ENCODE measurements at places on chromosomes 7 and 10.
A peak's percentile ranks its signal among the peaks of the same experiment; 100 is the strongest.

GRCh38 chr10:124171561-124171960 lies 78.2 kb upstream of the CHST15 start:
- DNase-seq: no peak

DNA sequence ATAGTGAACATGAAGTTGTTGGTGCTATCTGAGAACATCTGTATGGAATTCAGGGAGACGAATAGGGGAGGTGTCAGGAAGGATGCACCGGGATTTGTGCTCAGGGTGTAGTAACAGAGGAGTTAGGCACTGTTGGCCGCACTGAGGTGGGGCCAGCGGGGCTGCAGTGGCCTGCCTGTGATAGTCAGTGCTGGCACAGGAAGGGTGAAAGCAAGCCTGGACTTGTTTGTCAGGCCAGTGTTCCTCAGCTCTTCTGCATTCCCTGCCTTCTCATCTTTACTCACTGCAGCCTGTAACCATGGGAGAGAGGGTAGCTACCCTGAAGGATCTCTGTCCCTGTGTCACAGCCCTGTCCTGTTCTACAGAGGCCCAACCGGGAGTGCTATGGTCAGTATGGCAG lies 81.3 kb downstream of the SH2D4B start:
- DNase-seq: no peak

GRCh38 chr7:29893351-29893965 lies 87.2 kb downstream of the WIPF3 start:
- no peak for DNase-seq

- DNase-seq: peak; percentile 14
Observed at GRCh38 chr7:101941481-101942383, 124.3 kb downstream of the CUX1 start.

DNA sequence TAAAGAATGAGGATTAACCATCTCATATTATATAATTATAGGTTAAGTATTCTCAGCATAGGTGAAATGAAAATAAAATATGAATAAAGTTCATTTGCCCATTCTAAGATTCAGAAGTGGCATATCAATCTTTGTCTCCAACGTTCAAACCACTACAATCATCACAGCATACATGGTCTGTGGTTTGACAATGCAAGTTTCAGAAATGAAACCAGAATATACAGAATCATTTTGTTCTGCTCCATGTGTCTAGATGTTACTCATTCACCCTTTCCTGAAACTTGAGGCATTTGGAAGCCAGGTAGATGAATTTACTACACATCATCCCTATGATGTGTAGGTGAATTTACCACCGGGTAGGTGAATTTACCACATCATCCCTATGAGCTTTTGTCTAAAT lies 44.5 kb upstream of the PPP1R3A start:
- no peak for DNase-seq

DNA sequence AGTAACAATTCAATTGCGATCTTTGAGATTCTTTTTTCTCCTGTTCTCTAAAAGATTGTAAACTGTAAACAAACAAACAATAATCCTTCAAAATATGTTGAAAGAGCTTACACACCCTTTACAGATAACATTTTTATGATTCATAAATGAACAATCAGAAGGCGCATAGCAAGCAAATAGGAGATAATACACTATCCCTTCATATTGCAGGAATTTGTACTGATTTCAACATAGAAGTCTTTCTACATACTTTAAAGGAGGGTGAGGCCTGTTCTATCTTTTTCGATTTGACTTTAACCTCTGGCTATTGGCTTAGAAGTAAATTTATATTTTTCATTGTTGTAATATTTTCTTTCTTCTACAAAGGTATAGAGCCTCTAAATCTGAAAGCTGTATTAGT lies 57.2 kb downstream of the TFEC start:
- DNase-seq: no peak

- DNase-seq: no peak
Observed at GRCh38 chr7:130632111-130632510, 36.4 kb downstream of the COPG2 start.

DNA sequence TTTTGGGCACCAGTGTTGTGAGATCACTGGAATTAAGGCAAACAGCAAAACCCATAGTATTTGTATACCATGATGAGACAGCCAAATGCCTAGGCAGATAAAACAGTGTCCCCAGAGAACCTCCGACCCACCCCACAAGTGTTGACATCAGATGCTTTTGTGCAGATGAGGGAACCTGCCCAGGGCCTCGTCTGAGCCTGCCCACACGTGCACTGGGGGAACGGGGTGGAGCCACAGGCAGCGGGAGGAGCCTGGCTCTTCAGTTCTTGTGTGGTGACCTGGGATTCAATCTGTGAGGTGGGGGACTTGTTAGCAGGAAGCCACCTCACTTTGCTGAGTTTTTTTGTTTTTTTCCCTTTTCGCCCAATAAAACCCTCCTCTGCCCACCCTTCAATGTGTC lies 33.4 kb upstream of the OPTN start:
- DNase-seq: peak; percentile 71

GRCh38 chr7:151683615-151684407 lies 164.1 kb upstream of the RHEB start:
- DNase-seq: no peak

- no peak for DNase-seq
Observed at GRCh38 chr7:35707422-35707821, 12.5 kb upstream of the HERPUD2 start.

DNA sequence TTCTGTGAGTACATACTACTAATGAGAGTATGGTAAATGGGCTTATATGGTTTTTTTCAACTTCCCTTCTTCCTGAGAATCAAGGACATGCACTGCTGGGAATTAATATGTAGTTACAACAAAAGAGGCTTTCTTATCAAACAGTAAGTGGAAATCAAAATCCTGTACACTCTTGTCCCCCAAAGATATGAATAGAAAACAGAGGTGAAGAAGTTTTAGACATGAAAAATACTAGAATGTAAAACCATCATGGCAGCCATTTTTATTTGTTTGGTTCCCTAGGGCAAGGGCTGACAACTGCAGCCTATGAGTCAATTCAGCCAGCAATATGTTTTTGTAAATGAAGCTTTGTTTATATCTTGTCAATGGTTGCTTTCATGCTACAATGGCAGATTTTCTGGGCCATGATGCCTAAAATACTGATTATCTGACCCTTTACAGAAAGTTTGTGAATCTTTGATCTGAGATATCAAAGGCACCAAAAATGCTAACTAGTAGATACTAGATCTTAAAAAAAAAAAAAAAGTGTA lies 422.4 kb downstream of the PARD3 start:
- no peak for DNase-seq

DNA sequence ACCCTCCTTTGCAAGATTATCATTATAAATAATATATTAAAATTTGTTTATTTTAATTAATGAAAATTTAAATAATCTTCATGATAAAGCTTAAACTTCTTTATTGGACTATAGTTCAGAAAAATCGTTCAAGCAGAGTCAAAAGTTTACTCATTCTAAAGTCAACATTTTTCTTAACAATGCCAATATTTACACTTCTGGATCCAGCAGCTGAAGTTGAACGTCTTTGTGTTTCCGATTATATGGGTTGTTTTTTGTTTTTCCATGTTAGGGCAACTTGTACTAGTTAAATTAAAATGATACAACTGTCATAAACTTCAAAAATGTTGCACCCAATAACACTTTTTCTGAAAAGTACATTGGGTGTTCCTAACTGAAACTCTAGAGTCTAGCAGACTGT lies 43.8 kb downstream of the GRB10 start:
- DNase-seq: no peak

DNA sequence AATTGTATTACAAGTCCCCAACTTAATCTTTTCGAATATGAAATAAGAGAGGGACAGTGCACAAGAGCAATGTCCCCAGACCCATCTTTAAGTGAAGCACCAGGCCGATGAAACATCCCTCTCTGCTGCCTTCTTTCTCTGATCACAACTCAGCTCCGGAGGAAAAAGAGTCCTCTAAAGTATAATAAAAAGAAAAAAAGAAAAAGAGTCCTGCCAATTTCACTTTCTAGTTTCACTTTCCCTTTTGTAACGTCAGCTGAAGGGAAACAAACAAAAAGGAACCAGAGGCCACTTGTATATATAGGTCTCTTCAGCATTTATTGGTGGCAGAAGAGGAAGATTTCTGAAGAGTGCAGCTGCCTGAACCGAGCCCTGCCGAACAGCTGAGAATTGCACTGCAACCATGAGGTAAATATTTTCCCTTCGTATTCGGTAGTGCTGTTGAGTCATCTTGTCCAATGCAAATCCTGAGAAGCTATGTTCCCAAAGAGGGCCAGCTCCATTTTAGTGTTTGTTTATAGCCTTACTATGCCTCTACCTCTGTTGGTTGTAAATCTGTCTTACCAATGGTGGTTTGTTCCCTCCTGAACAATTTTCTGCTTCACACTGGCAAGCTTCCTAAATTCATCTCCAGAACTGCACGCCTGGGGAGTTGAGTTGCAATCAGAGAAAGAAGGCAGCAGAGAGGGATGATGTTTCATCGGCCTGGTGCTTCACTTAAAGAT lies at the start of gene IFIT2:
Gene IFIT2 (plus strand): TSS at position 326 of the 725 bp plus-strand sequence. CDS start 78 bp downstream, at position 404.
- peak; percentile 76 for DNase-seq

- no peak for DNase-seq
Observed at GRCh38 chr7:155489158-155489840, 31.4 kb downstream of the EN2 start.

GRCh38 chr7:149016876-149017275 lies 11.4 kb downstream of the PDIA4 start:
- DNase-seq: no peak

GRCh38 chr7:155423337-155424285 lies 34.3 kb upstream of the EN2 start:
- no peak for DNase-seq

- no peak for DNase-seq
Observed at GRCh38 chr10:17479015-17479615, 24.7 kb upstream of the ST8SIA6 start.

DNA sequence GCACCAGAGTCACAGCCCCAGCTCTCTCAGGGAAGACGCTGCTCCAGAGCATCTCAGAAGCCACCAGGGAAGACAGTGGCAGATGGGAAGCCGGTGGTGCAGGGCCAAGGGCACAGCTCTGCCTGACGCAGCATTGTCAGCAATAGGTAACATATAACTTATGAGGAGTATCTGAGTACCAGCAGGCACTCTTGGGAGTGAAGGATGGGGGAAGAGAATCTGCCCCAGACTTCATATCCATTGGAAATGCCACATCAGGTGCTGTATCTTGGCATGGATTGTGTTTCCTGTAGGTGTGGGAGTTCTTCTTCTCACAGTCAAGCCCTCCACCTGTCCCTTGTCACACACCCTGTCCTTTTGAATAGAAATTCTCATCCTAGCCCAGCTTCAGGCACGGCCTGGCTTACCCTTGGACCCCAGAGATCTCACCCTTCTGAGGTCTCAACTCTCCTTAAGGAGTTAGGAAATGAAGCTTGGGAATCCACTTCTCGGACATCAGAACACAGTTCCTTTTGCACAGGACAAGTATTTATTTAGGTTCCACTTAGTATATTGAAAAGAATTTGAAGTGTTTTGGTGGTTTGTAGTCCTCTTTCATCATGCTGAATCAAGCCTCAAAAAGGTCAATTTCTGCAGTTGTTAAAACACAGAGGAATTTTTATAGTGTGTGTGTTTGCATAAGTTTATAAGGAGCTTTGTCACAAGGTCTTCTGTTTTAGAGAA lies 9.9 kb downstream of the EPDR1 start:
- no peak for DNase-seq

- DNase-seq: no peak
Observed at GRCh38 chr7:22900784-22901183, 78.1 kb upstream of the TOMM7 start.

- DNase-seq: no peak
Observed at GRCh38 chr10:131282961-131283360, 28.6 kb downstream of the TCERG1L start.

DNA sequence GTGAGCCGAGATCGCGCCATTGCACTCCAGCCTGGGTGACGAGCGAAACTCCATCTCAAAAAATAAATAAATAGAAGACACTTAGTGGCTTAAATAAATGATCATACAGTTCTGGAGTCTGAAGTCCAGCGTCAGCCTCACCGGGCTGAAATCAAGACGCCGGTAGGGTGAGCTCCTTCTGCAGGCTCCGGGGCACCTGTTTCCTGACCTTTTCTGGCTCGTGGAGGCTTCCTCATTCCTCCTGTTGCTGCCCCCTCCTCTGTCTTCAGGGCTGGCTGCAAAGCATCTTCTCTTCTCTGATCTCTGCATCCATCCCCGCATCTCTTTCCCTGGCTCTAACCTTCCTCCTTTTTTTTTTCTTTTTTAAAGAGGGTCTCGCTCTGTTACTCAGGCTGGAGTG lies 32.8 kb downstream of the LIMK1 start:
- no peak for DNase-seq

DNA sequence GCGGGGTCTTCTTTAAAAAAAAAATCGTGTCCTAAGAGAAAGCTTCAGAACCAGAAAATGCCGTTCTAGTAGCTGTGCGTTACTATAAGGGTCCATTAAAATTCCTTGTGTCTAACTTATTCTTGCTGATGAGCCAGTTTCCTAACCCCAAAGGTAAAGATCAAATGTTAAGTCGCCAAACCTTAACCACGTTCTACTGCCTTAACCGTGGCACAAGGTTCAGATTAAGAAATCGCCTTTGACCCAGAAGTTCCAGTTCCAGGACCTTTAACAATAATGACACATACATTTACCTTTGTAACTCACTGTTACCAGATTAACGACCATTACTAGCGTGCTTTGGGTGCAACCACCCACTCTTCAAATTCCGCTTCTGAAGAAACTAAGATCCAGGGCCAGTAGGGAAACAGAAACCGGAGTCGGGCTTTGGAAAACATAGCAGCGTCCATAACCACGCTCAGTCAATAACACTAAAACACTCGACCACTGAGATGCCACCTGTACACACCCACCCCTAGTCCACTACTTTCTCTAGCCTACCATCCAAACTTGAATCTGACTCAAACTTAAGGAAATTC lies 620 bp downstream of the BET1 start:
- DNase-seq: no peak

GRCh38 chr7:80552031-80552694 lies 40.3 kb upstream of the GNAT3 start:
- DNase-seq: no peak

DNA sequence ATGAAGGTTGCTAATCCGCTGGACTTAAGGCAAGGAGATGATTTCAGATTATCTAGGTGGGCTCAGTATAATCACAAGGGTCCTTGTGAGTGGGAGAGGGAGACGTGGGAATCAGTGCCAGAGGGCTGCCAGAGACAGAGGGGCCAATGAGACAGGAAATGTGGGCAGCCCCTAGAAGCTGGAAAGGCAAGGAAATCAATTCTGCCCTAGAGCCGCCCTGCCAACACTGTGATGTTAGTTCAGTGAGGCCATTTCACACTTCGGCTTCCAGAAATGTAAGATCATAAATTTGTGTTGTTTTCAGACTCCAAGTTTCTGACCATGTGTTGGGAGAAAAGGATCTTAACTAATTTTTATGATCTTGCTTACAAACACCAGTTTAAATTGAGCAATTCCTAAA lies 3.6 kb upstream of the GPNMB start:
- no peak for DNase-seq
